NCI-H510A treated with DMSO at 0.1 percent for 48 hours (cell line): ENCODE measurements at places on chromosomes 7 and 10.
A peak's percentile ranks its signal among the peaks of the same experiment; 100 is the strongest.

- no peak for DNase-seq
Measured at GRCh38 chr7:16657656-16658279, 11.8 kb downstream of the BZW2 start.

DNA sequence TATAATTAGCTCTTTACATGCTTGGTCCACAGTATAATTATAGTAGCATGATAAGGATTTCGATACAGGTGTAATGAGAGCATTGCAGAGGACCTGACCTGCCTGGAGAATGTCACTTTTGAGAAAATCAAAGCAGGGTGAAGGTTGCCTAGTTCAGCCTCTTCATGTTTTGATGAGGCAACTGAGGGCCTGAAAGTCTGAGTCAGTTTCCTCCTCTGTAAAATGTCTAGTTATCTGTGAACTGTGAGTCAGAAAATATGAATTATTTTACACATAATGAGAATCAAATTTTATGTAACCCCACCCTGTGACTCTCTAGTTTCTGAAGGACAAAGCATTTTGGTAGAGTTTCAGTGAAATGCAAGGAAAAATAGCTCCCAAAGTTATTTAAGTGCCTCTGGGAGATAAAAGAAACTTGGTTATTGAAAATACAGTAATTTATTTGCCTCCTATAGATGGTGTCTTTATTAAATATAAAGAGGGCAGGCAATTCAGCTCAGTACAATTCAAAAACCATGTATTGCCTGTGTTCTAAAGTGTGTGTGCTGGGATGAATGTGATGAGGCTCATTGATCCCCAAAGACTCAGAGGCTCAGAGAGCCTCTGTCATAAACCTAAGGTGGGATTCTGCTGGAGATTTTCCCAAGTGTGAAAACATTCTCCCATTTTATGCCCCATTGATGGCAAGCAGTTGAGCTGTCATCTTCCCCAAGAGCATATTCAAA, 37.3 kb upstream of the SAMD9L start:
- no peak for DNase-seq

DNA sequence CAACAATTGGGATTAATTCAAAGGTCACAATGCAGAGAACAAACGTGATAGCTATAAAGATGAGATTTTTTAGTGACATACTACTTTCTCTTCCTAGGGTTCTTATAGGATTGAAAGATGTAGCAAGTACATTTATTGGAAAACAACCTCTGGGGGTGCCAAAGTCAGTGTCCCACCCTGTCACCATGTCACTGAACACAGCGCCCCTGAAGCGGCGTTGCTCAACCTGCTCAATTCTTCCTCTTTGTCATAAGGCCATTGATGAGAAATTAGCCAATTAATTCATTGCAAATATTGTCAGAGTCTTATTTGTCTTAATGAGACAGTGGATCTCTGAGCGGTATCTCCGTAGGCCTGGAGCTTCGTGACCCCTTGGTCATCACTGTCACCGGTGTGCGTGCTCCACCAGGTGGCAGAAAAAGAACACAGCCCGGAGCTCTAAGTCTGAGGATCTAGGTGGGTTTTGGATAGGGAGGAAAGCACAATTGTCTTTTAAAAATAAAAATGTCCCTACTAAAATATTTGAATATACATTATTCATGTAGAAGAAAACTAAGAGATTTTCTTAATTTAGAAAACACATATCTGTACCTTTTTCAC, 362.6 kb downstream of the PAXIP1 start:
- no peak for DNase-seq

GRCh38 chr10:98610836-98611235, 164.1 kb upstream of the HPS1 start:
- DNase-seq = no peak

DNA sequence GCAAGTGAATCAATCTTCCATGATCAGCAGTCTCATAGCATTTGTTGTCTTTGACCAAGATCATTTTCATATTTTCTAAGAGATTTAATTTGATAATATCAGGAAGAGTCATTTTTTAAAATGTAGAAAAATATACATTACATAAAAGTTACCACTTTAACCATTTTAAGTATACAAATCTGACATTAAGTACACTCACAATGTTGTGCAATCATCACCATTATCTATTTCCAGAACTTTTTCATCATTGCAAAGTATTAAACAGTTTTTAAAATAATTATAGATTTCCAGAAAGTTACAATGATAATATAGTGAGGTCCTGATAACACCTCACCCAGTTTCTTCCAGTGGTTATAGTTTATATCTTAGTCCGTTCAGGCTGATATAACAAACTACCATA, 222.5 kb upstream of the RHOBTB1 start:
- no peak for DNase-seq

GRCh38 chr7:157549612-157550299, 213.0 kb downstream of the DNAJB6 start:
- DNase-seq = no peak

DNA sequence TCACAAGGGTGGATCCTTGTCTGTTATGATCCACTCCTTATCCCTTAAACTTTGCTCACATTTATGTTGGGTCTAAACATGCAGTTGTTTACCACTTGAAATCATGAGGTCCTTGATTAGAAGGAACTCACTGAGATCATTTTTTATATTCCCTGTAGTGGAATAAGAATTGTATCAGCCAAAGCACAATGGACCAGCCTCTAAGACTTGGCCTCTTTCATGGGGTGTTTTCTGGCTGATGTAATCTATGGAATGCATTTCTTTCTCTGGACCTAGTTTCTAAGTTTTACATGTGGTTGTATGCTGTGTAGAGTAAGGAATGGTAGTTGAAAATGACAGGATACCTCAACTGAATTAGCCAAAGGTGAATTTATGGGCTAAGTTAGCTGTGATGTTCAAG, 376.6 kb downstream of the SORCS3 start:
- DNase-seq = no peak

DNA sequence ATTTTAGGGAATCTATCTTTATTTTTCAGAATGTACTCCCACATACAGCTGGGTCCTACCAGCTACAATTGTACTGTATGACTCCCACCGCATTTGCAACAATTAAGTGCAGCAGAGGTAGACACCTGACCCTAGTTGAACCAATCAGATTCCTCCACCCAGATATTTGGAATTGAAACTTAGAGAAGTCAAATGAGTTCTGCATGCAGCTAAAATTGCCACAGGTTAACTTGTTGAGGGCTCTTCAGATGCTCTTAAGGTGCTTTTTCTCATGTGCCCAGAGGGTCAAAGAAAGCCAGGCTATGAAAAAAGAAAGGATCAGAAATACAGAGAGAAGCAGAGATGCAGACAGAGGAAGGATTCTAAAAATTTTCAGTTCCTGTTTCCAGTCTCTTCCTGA, 68.0 kb upstream of the TES start:
- no peak for DNase-seq

GRCh38 chr10:110872984-110873923, 1.5 kb downstream of the PDCD4 start:
- DNase-seq = peak; percentile 40

- DNase-seq = no peak
Measured at GRCh38 chr7:122951006-122951405, 44.5 kb downstream of the TAS2R16 start.

DNA sequence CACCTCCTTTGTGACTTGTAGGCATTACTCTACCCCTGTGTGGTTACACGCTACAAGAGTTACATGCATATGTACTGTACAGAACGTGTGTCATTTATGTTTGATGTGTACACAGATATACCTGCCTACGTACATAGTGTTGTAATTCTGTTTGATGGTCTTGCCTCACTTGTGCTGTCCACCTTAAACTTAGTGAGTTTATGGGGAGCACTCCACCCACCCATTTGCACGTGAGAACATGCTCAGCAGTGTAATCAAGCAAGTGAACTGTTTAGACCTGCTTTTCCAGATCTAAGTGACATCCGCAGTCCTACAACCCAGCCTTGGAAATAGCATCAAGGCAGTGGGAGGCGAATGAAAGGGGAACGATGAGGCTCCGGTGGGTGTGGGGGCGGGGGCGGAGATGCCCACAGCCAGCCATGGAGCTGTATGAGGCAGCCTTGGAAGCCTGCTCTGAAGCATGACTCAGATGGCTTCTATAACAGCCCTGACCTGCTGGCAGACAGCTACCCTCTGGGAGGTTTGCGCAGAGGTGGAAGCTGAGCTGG, 52.1 kb downstream of the SUFU start:
- no peak for DNase-seq

DNA sequence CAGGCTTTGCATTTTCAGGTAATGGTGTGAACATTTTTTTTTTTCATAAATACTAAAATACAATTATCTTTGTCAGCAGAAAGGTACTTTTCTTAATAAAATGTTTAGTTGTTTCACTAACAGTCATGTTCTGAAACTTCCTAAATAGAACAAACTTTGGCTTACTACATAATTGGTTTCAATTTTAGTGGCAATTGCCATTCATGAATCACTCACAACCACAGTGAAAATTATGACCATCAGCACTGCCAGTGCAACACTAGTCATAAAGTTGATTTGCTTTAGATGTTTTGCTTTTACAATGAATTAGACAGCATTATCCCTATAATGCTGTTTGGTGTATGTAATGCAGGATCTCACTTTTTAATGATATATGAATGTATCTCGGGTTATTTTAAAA, 297.6 kb upstream of the PLXDC2 start:
- DNase-seq = no peak

DNA sequence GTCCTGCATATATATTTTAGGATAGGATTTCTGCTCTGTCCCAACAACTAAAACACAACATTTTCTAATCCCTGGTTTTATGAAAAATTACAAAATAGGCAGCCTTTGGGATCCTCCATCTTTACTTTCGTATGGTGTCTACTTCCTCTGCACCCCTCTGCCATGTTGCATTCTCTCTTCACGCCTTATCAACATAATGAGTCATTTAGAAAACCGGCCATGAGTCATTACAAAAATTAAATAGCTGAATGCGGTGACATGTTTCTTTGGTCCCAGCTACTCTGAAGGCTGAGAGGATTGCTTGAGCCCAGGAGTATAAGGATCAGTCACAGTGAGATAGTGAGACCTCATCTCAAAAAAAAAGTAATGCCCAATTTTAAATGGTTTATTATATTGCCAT, 148.1 kb upstream of the CELF2 start:
- no peak for DNase-seq
